ENCODE measurements at places on chromosomes 3 and 15. TPM values are rescaled to one million over a fixed set of nuclear protein-coding genes. Genes with fewer than 3 reads are reported as not detected.

GRCh38 chr15:63920504-63921175, 86.9 kb upstream of the HERC1 start:
- DNase-seq, result no peak

- DNase-seq, result no peak
Measured at GRCh38 chr15:66389859-66390381, 3.2 kb downstream of the MAP2K1 start.

GRCh38 chr15:90227336-90227735, 6.4 kb downstream of the CIB1 start:
- DNase-seq, result no peak

DNA sequence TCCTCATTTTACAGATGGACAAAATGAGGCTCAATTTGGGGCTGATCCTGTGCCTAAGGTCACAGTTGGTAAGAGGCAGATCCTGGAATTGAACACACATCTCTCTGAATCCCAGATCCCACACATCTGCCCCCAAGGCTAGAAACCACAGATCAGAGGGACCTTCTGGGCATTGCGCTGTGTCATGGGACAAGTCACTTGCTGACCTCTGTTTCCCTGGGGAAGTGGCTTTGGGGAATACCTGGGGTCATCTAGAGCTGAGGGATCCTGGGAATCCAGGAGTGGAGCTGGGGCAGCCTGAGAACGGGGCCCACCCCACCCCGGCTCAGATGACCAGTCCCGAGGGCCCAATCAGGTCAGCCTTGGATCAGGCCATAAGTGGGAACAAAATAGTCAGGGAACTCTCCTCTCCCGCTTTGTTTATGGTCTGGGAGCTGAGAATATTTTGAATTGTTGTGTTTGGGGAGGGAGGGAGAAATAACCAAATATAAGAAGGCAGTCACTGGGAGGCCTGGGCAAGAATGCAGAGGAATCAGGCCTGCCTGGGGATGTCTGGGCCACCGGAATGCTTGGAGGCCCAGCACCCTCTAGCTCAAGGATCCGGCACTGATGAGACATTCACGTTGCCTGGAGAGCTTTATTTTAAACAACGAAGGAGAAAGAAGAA, 8.8 kb upstream of the SLC6A6 start:
- no peak for DNase-seq

- DNase-seq, result peak; percentile 56
Measured at GRCh38 chr3:38313695-38314094, 31.6 kb downstream of the SLC22A14 start.

Gene PRICKLE2
- 39.3 TPM for total RNA-seq
